Psoas muscle (tissue), 8 donors: ENCODE measurements at places on chromosomes 5 and 9. TPM values are rescaled to one million over a fixed set of nuclear protein-coding genes. Genes with fewer than 3 reads are reported as not detected.

DNA sequence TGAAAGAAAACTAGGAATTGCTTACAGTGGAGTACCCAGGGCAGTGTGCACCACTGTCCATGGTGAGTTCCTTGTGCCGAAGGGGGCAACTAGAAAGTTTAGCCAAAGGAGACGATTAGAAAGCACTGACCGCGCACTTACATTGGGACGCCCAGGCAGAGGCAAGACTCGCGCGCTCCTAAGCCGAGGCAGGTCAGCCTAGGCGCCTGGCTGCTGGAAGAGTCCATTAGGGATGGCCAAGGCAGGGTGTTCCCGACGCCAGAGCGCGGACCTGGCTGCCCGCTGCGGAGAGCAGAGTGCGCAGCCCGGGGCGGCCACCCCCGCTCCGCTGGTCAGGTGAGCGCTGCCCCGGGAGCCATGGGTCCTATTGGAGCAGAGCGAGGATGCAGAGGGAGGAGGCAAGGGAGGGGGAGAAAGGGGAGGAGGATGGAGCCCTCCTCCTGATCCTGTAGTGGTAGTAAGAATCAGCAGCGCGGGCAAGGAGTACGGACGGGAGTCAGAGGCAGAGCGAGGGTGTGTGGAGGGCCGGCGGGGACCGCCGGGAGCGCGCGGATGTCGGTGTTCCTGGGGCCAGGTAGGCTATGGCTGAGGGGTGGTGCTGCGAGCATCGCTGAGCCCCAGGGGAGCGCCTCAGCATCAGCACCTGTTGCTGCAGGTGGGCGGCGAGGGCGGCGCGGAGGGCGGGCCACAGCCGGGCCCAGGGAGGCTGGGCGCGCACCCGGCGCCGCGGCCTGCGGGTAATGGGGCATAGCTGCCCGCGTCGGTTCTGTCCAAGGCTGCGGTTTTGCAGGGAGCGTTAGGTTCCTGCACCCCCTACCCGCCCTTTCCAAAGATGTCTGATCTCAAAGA is at the start of gene ADGRV1:
ADGRV1 (plus strand) TSS at position 454 of the 849 bp plus-strand sequence; CDS start at position 553, 99 bp downstream.
- DNase-seq: peak; percentile 55

DNA sequence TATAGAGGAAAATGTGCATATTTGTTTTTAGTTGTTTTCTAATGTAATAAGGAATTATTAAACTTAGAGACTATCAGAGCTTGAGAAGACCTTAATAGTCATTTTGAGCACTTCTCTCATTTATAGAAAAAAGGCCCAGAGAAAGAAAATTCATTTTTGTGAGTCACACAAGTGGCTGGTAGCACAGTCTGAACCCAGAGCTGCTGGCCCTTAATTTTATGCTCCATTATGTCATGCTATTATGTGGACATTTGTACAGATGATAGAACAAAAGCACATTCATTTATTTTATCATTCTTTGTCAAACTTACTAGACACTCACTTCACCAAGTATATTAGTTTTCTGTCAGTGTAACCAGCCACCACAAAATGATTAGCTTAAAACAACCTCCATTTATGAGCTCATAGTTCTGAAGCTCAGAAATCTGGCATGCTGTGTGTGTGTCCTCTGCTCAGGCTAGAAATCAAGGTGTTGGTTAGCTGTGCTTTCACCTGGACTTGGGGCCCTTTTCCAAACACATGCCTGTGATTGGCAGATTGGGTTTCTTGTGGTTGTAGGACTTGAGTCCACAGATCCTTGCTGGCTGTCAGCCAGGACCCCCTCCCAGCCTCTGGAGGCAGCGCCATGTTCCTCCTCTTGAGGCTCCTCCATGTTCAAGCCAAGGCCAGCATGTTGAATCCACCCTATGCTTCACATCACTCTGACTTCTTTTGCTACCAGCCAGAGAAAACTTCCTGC is 188.9 kb downstream of the ARHGAP26 start:
- no peak for DNase-seq

GRCh38 chr9:124797343-124798103 is 20.6 kb downstream of the OLFML2A start:
- DNase-seq: no peak

- DNase-seq: no peak
Observed at GRCh38 chr5:17004441-17005106, 68.5 kb upstream of the MYO10 start.

The SPINK13 gene
- 0.25 TPM for polyA plus RNA-seq
